ENCODE measurements at places on chromosomes 5 and 9.

DNA sequence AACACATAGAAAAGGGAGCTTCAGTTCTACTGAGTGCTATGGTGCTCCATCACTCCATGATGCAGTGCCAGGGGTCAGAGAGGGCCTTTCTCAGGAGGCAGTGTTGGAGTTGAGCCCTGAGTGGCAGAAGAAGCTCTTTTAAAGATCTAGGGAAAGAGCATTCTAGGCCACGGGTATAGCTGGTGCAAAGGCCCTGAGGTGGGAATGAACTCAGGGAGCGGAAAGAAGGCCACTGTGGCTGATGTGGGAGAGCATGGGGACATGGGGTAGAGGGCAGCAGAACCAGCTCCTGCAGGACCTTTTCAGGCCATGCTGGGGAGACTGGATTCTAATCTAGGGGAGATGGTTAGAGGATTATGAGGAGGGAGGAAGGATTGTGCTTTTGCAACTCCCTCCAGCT lies 9.9 kb downstream of the PSD2 start:
- no peak for DNase-seq

GRCh38 chr5:23457780-23458179 lies 49.6 kb upstream of the PRDM9 start:
- DNase-seq = no peak

DNA sequence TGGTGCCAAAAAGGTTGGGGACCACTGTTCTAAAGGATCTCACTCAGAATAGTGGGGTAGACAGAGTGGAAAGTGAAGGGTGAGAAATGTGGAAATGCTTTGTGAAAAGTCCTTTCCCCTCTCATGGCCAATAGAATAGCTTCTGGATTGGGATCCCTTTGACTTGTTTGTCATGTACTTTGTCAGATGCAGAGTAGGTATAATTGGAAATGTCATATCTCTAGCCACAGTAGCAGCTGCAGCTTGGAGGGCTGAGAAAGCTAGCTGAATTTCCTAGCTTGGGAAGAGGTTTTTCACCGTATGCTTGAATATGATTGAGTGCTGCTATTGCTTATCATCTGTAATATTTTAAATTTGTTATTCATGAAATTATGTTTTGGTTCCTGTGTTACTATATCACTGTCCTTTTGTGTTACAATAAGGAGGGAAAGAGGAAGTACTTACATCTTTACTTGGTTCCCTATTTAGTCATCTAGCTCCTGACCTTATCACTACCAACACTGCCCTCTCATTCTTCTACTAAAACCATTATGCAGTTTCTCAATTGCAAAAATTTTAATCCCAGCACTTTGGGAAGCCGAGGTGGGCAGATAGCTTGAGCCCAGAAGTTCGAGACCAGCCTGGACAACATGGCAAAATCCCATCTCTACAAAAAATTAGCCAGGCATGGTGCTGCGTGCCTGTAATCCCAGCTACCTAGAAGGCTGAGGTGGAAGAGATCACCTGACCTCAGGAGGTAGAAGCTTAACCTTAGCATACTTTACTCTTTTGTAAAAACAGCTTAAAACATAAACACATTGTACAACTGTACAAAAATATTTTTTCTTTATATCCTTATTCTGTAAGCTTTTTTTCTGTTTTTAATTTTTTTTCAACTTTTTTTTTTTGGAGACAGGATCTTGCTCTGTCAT lies 12.4 kb downstream of the SLC30A5 start:
- DNase-seq = no peak

DNA sequence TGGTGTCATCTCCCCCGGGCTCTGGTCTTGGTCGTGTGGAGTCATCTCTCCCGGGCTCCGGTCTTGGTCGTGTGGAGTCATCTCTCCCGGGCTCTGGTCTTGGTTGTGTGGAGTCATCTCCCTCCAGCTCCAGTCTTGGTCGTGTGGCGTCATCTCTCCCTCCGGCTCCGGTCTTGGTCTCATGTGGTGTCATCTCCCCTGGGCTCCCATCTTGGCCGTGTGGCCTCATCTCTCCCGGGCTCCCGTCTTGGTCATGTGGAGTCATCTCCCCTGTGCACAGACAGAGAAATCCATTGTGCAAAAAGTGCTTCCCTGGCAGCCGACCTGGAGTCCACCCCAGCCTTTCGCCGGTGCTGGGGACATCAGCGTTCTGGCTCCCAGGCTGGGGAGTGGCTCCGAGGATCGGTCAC lies 91.1 kb upstream of the CACNA1B start:
- DNase-seq = no peak

DNA sequence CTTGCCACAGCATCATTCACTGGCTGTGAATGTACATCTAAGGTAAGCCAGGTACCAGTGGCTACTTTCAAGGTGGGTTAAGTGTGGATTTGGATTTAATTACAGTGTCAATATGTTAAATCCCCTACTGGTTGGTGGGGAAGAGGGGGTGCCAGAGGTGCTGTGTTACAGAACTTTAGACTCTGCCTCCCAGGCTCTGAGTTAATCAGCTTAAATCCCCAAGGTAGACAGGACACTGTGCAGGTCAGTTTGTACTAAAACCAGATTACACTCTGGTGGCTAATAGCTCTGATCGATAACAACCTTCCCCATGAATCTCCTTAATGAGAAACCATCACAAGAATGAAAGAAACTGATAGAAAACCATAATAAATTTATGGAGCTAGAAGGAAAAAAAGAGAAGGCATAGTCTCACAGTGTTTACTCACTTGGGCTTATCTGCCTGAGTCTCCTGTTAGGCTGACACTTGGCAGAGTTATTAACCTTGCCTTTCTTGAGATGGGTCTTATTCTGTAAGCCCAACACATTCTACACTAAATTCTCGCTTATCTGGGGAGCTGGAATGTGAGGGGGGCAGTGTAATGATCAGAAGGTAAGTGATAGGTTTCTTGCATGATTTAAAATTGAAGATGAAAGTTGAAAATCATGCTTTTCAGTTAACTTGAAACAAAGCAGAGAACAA lies 106.8 kb downstream of the LMNB1 start:
- DNase-seq = no peak

- no peak for DNase-seq
Observed at GRCh38 chr9:747567-747966, 93.9 kb upstream of the DMRT1 start.

DNA sequence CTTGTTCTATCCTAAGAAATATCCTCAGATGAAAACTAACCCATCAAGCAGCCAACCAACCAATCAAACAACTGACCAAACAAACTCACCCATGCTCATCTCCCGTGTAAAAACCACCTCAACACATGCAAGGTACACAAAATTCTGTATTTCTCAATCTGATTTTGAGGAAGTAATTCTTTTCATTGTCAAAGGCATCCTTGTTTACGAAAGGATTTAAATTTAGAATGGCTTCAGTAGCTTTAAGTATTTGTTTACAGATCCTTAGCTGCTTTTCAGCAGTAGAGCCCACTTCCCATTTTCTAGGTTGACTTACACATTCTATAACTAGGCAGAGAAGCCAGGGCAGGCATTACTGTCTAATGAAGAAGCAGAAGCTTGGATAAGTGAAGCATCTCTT lies 78.6 kb downstream of the NTRK2 start:
- no peak for DNase-seq

Data from activated gamma-delta T cell (primary cell).